ENCODE measurements at places on chromosomes 7 and 10.

DNA sequence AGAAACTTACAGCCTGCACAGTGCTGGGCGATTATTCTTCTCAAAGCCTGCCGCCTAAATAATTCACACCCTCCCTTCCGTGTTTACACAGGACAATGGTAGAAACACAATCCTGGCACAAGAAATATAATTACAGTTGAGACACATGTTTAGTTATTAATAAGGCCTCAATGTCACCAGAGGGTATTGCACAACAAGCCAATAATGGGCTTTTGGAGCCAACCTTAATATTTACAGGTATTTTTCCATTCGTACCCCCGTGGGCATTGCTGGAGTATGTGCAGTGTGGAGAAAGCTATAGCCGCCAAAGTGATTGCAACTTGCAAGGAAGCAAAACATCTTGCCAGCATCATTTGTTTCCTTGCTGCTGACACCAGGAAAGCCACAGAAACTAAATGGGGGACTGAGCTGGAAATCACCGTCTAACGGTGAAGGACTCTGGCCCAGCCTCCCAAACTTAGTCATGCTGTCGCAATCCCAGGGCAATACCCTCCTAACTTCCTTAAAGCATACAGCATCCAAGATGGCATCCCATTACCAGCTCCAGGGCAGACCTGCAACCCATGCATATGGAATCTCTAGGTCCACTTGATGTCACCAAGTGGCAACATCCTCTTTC is 8.6 kb downstream of the CALN1 start:
- DNase-seq = no peak

GRCh38 chr10:108445746-108446145 is 1281.2 kb upstream of the SORCS1 start:
- no peak for DNase-seq

DNA sequence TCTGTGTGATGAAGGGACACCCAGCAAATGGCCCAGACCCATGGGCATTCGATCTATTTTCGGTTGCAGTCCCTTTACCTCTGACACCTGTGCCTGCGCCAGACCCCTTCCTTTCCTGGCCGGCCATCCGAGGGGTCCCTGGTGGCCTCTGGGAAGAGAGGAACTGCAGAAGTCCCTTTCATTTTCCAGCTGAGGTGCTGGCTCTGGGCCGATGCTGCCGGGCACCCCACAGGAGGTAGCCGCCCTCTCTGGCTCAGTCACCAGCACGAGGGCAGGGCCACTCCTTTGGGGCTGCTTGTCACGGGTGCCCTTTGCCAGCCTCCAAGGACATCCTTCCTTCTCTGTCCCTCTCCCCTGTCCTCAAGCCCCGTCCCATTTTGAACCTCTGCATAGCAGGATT is 4.2 kb upstream of the ELN start:
- DNase-seq = no peak

DNA sequence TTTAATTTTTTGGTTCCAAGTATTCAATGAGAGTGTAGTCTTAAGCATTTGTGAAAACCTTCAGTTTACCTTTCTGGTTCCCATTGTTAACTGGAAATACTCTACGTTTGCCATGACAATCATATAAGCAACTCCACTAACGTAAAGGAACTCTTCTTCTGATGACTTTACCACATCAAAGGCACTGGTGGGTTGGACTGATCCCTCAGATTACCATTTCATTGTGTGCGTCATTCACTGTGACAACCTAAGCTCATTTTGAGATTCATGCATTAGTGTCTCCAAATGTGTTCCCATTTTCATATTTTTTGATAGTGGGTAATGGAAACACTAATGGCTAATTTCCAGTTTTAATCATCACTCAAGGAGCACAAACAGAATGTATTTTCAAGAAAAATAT is 119.9 kb upstream of the COL1A2 start:
- DNase-seq = no peak

DNA sequence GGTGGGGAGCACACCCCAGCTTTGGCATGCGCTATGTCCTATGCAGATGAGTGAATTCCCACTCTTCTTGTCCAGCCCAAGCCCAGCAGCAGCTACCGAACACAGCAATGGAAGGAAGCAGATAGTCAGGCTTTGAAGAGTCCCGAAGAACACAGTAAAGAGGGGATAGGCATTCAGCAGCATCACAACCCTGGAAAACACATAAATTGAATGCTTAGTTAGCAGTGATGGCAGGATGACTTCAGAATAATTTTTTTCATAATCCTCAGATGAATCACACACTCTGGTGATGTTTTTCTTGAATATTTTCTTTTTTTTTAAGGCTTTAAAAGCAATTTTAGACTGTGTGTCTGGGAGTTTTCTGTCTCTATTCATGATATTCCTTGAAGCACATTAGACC is 95.8 kb downstream of the CFAP58 start:
- DNase-seq = no peak

GRCh38 chr7:80311313-80311712 is 176.7 kb downstream of the GNAI1 start:
- DNase-seq = no peak

DNA sequence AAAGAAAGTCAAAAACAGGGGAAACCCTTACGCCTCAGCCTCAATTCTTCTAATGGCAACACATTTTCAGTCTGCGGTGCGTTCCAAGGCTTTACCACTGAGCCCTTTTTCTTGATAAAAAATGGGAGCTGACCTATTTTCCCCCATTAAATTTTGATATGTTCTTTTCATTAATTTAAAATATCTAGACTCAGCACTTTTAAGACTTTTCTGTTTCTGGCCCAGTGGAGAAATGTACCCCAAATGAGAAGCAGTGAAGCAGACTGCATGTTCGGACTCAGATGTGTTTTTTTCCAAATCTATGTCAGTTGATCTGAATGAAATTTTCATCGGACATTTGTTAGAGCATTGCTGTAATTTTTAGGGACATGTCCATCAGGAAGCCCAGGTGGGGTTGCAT is 126.2 kb downstream of the SEC23IP start:
- DNase-seq = no peak

- DNase-seq = no peak
Observed at GRCh38 chr7:78171398-78171797, 372.8 kb downstream of the PHTF2 start.

GRCh38 chr7:48108959-48109847 is 20.1 kb downstream of the UPP1 start:
- no peak for DNase-seq

DNA sequence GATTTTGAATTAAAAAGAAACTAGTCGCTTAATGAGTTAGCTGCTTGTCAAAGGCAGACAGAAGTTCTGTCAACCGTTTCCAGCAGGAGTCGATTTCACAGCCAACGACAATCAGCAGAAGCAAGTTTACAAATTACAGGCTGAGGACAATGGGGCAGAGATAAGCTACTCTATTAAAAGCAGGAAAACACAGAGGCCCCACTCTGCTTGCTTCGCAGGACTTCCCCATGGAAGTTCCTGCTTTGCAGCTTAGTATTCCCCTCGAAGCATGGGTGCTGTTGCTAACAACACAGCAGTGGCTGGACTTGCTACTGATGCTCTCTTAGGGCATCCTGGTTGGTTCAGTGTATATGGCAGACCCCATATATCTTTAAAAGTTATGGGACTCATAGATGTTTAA is 50.8 kb upstream of the KLF6 start:
- DNase-seq = no peak

- no peak for DNase-seq
Observed at GRCh38 chr7:123750389-123751230, 1.8 kb upstream of the WASL start.

GRCh38 chr10:23280419-23281043 is 64.1 kb downstream of the C10orf67 start:
- no peak for DNase-seq

GRCh38 chr7:152643979-152644559 is 31.9 kb downstream of the XRCC2 start:
- no peak for DNase-seq

DNA sequence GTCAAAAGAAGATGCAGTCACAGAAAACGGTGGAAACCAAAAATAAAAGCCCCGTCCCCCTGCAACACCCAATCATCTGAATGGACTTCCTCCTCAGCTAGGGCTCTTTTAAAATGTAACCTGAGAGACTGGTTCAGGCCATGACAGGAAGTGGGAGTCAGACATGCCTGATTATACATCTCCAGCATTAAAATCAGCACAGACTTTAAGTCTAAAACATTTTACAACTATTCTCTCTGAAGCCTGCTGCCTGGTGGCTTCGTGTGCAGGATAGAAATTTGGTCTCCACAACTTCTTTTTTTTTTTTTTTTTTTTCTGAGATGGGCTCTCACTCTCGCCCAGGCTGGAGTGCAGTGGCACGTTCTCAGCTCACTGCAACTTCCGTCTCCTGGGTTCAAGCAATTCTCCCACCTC is 30.3 kb downstream of the HACD1 start:
- DNase-seq = no peak

- no peak for DNase-seq
Observed at GRCh38 chr7:2173189-2173827, 59.4 kb downstream of the MAD1L1 start.

- no peak for DNase-seq
Observed at GRCh38 chr7:47535035-47535703, 46.7 kb downstream of the TNS3 start.

DNA sequence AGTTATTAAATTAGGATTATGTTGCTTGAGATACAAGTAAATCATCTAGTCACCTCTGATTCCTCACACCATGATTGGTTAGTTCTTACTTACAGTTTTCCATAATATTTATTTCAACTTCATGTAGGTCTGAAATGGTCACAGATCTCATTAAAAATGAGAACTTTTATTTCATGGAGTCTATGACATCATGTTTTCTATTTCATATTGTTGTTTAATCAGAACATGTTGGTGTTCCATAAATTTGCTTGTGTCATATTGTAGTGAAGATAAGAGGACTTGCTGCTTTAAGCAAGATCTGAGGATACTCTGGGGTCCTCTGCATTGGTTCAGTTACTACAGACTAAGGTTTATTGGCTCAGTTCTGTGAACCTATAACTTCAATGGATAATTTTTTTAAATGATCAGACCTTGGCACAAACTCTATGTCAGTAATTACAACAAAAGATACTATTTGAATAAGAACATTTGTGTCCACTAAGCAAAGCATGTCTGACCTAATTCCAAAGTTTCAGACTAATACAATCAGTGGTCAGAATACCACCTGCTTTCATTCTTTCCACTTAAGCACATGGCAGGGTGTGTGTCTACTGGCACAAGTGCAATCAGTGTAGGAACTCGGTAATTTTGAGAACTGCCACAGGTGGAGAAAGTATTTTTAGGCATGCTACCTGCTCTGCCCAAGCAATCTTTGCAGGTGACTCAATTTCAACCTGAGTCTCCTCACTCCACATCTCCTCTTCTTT is 68.5 kb downstream of the CCDC71L start:
- no peak for DNase-seq

- no peak for DNase-seq
Observed at GRCh38 chr7:144910411-144910810, 74.6 kb upstream of the TPK1 start.

DNA sequence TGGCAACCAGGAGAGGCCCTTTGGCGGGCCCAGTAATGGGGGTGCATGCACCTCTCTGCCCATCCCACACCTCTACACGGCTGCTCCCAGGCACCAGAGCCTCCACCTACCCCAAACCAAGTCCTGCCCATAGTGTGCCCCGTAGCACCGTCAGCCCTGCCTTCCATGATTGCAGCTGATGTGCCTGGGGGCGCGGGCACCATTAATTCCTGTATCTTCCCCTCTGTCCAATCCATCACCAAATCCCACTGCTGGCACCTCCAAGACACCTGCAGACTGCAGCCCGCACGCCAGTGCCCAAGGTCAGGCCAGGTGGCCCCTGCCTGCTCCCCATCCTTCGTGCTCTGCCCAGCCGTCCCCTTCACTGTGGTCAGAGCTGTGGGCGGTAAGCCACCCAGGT is 533.0 kb downstream of the PTPRN2 start:
- no peak for DNase-seq
